ENCODE measurements at places on chromosomes 6 and 20. TPM values are rescaled to one million over a fixed set of nuclear protein-coding genes. Genes with fewer than 3 reads are reported as not detected.

Gene SEMG1
- total RNA-seq, result 2.9 TPM

Gene SASH1
- total RNA-seq, result 27.4 TPM

Gene THBS2
- 33.5 TPM for total RNA-seq

Gene CD24
- 937 TPM for total RNA-seq

Gene RAET1L
- total RNA-seq, result not detected

Gene PET117
- 25.7 TPM for total RNA-seq

Gene LPIN3
- total RNA-seq, result 8.5 TPM

Gene FUT9
- total RNA-seq, result 3.5 TPM

Gene ACSS2
- 28.9 TPM for total RNA-seq

Gene CABLES2
- total RNA-seq, result 7.5 TPM

Gene ANKRD60
- not detected for total RNA-seq

Gene RNF5
- total RNA-seq, result 111 TPM

Data from WTC11 (cell line).